ENCODE measurements at places on chromosomes 5 and 9.

DNA sequence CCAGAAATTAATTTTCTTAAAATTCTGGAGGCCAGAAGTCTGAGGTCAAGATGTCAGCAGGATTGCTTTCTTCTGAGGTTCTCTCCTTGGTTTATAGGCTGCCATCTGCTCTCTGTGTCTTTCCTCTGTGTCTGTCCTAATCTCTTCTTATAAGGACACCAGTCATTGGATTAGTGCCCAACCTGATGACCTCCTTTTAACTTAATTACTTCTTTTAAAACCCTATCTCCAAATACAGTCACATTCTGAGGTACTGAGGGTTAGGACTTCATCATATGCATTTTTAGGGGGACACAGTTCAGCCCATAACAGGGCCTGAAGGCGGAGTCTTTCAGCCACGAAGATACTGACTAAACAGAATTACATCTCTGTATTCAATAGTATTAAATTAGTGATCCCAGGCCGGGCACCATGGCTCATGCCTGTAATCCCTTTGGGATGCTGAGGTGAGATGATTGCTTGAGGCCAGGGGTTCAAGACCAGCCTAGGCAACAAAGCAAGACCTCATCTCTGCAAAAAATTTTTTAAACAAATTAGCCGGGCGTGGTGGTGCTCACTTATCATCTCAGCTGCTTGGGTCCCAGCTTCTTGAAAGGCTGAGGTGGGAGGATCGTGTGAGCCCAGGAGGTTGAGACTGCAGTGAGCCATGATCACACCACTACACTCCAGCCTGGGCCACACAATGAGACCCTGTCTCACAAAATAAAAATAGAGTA lies 5.9 kb upstream of the RPS6 start:
- no peak for DNase-seq

DNA sequence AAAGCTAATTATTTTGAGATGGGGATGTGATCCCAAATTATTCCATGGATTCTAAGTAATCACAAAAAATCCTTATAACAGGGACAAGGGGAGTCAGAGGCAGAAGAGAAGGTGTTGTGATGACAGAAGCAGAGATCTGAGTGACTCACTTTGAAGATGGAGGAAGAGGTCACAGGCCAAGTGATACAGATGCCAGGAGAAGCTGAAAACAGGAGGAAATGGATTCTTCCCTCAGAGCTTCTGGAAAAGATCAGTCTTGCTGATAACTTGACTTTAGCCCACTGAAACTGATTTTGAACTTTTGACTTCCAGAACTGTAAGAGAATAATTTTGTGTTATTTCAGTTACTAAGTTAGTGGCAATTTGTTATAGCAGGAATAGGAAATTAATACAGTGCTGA lies 105.3 kb downstream of the GCNT1 start:
- DNase-seq, result no peak

DNA sequence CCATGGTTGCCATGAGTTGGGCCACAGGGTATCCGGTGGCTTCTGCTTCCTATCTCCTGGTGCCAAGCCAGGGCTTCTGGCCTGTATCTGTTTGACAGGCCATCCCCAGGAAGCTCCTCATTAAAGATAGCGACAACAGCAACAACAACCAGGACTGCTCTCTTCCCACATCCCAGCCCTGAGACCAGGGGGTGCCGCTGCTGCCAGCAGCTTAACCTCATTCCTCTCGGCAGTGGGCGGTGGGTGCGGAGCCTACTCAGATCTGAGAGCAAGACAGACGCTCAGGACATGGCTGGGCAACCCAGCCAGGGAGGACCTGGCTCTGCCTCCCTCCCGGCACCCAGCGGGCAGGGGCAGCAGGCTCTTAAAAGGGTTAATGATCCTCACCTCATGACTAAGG lies 98.3 kb downstream of the PSD2 start:
- no peak for DNase-seq

DNA sequence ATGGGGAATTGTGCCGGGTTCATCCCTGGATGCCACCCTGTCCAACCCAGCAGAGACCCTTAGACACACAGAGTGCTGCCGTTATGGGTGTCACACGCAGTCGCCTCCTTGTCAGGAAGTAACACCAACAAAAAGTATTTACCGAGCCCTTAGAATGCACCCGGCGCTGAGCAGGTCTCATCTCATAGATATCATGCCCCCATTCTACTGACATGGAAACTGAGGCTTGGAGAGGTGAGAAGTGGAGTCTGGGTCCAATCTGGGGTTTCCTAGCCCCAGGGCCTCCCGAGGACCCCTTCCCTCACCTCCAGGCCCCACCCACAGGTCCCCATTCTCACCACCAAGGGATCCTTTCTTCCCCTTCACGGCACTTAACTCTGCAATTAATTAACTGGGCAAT lies 36.8 kb upstream of the BARHL1 start:
- DNase-seq, result no peak

DNA sequence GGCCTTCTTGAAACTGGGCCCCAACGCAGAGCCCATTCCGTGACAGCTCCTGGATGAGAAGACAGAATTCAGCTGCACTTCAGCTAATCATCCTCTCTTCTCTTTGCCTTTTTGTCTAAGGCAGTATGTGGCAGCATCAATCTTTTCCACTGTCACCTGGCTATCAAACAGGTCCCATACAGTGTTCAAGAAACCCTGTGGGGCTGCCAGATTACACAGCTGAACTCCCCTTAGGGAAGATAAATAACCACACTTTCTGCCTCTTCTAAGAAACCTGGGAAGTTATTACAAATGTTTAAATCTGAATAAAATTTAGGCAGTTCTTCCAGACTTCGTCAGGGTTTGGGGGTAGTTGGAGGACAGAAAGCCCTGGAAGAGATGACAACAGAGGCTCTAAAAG lies 61.0 kb downstream of the SPEF2 start:
- DNase-seq, result no peak

- no peak for DNase-seq
These were observed 4.9 kb upstream of the FRRS1L start for GRCh38 chr9:109171926-109172325.

DNA sequence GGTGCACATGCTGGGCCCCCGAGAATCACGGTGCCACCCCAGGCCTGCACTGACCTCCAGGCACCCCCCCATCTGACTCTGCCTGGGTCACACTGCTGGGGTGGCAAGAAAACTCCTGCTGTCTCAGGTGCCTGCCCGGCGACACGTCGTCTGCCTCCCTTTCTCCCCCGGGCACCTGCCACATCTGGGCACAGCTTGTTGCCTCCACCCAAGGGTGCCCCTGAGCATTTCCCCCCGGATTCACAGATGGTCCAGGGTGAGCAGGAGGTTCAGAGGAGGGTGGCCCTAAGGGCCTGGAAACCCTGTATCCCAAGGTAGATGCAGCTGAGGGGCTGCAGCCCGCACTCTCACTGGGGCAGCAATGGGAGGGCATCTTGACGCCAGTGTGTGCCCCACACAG lies 14.9 kb upstream of the QSOX2 start:
- DNase-seq, result no peak

GRCh38 chr9:36691671-36692070 lies 119.0 kb downstream of the MELK start:
- no peak for DNase-seq

- no peak for DNase-seq
These were observed 81.0 kb upstream of the TRIO start for GRCh38 chr5:14062178-14062577.

GRCh38 chr5:2991884-2992283 lies 240.4 kb upstream of the IRX2 start:
- no peak for DNase-seq

GRCh38 chr9:99433095-99433494 lies 211.0 kb downstream of the SEC61B start:
- DNase-seq, result no peak

DNA sequence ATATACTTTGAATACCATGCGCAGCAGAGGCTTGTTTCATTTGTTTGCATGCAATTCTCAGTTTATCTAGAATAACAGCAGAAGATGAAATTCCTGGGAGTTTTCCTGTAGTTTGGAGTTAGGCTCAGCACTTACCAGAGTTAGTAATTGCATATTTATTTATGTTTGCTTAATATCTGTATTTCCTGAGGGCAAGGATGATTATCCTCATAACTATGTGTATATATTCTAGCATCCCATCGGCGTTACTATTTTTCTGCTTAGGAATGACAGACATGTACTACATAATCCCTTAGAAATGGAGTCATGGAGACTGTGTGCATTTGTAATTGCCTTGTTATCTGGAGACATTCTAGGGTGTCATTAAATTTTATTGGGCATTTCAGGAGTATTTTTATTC lies 1184.8 kb downstream of the DTWD2 start:
- no peak for DNase-seq

Data from NCI-H1436 (cell line).